Heart left ventricle (tissue), 16 donors: ENCODE measurements at places on chromosomes 16 and 17.

- no peak for DNase-seq
Observed at GRCh38 chr16:70466805-70467076, 12.3 kb downstream of the FCSK start.

- DNase-seq = no peak
Observed at GRCh38 chr16:14199624-14200023, 128.5 kb downstream of the MRTFB start.

GRCh38 chr17:18182110-18182977 is 1.3 kb upstream of the ALKBH5 start:
- peak; percentile 49 for DNase-seq

DNA sequence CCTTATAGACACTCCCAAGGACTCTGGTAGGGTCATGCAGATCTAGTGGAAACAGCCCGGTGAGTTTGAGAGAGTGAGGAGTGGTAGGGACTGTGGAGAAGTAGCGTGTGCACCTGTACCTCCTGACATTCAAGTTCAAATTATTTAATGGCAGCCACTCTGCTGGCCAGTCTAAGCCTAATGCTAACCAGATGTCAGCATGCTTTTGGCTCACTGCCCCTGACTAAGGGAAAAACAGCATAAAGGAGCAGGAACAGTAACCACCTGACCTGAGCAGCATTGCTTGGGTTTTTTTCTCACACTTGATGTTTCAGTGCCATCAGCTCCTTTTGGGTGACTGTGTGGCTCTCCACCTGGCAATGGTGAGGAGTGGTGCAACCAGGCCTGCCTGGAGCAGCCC is 23.8 kb upstream of the SLC12A3 start:
- DNase-seq = no peak

DNA sequence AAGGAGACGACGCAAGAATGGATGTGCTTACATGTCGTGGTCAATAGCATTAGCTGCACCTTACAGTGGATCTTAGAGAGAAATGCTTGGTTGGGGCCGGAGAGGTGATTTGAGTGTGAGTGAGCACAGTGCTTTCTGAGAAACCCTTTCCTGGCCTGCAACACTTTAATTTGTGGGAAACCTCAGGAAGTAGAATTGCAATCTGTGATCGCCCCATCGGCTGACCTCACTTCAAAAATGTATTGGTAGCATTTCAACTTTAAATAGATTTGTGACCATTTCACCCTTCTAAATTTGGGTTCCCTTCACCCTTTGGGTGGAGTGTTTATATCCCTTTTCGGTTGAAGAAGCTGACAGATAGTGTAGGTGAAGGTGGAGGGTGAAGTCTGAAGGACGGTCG is 13.2 kb downstream of the PRKCB start:
- no peak for DNase-seq

GRCh38 chr16:83973077-83973476 is 5.0 kb downstream of the NECAB2 start:
- DNase-seq = no peak

DNA sequence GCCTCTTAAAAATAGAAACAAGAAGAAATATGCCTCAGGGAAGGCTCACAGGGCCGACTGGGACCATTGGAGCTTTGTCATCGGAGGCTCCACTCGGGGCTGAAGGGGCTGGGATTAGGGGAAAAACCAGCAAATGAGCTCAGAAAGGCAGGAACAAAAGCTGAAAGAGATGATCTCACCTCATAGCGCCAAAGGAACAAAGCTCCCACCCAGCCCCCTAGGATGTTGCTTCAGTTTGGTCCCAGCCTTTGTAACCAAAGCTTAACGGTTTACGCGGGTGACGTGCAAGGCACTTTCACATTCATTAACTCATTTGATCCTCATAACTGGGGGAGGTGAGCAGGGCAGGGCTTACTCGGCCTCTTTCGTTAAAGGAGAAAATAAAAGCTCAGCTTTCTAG is 168.5 kb upstream of the DYNLRB2 start:
- no peak for DNase-seq

DNA sequence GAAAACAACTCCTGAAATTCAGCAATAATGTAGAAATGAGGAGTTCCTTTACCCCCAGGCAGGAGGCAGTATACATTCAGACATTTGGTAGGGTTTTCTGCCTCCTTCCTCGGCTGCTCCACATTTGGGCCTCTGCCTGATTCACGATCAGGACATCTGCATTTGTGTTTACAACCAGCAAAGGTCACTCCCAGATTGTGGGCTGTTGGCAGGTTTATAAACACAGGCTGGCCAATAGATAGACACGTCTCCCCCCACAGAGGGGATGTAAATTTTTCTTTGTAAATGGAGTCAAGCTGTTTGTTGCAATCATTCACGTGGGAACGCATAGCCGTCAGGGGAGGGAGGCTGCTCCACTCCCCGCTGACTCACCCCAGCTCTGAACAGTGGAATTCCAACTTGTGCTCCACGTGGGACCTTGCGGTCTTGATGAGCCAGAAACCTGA is 252.1 kb upstream of the N4BP1 start:
- DNase-seq = no peak

GRCh38 chr17:492022-492413 is 139.4 kb upstream of the RPH3AL start:
- DNase-seq = no peak

GRCh38 chr16:47073223-47074155 is 70.3 kb downstream of the NETO2 start:
- DNase-seq = no peak

- no peak for DNase-seq
Observed at GRCh38 chr17:55768936-55769624, 18.2 kb downstream of the PCTP start.

DNA sequence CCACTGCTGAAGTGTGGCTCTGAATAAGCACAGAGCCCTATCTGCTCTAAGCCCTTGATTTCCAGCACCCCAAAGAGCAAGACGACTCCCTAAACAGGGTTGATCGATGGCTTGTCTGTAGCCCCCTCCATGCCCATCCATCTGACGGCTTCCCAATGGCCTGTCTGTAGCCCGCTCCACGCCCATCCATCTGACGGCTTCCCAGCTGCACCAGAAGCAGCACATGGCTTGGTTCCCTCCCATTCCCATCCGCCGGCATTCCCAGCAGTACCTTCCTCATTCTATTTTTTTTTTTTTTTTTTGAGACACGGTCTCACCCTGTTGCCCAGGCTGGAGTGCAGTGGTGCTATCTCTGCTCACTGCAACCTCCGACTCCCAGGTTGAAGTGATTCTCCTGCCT is 64.5 kb downstream of the RBFOX3 start:
- DNase-seq = no peak

- no peak for DNase-seq
Observed at GRCh38 chr16:79703066-79703465, 102.5 kb upstream of the MAF start.

GRCh38 chr16:66900721-66901441 is 17.8 kb downstream of the CDH16 start:
- DNase-seq = no peak

GRCh38 chr17:78759203-78759968 is 22.7 kb downstream of the CYTH1 start:
- DNase-seq = peak; percentile 76

DNA sequence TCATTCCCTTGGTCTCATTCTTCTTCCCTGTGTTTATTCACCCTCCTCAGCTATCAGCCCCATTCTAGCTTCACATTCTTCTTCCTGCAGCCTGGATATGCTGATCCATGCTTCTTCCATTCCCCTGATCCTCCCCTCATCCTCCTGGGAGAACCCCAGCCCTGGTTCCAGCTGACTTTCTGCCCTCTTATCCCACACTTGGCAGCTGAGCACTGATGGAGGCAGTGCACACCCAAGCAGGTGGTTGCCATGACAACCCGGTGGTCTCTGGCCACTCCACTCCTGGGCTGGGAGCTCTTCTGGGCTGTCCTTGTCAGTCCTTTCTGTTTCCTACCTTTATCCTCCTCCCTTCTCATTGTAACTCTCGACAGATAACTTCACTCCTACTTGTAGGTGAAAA is 16.7 kb upstream of the TUBG2 start:
- no peak for DNase-seq

DNA sequence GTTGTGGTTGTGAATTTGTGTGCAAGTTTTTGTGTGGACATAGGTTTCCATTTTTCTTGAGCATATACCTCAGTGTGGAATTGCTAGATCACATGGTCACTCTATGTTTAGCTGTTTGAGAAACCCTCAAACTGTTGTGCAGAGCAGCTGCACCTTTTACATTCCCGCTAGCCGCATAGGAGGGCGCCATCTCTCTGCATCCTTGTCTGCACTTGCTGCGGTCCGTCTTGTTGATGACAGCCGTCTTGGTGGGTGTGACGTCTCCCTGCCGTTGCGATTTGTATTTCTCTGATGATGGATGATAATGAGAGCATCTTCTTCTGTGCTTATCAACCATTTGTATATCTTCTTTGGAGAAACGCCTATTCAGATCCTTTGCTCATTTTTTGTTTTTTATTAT is 25.1 kb upstream of the IL17C start:
- no peak for DNase-seq

DNA sequence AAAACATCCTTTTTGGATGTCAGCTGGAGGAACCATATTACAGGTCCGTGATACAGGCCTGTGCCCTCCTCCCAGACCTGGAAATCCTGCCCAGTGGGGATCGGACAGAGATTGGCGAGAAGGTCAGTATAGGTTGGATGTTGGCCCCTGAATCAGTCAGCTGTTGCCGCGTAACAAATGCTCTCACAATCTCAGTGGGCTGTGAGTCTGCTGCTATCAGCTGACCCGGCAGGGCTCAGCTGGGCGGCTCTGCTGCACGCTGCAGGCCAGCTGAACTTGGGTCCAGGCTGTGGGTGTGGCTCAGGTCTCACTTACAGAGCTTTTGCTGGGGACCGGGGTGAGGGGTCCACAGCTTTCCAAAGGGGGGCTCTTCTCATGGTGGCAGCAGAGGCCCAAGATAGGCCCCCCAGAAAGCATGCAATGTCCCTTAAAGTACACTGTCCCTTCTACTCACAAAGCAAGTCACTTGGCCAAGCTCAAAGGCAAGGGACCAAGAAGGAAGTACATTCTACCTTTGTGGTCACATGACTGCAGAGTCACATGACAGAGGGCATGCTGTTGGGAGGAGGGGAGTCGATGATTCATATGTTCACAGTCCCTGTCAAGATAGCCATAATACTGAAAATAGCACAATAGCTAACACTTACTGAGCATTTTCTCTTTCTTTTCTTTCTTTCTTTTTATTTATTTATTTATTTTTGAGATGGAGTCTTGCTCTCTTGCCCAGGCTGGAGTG is 134.2 kb downstream of the ABCC1 start:
- no peak for DNase-seq

GRCh38 chr17:70786081-70786480 is 616.7 kb downstream of the KCNJ2 start:
- no peak for DNase-seq
